ENCODE measurements at places on chromosomes 5 and 9.

GRCh38 chr9:3648722-3649246, 123.0 kb upstream of the RFX3 start:
- DNase-seq: no peak

DNA sequence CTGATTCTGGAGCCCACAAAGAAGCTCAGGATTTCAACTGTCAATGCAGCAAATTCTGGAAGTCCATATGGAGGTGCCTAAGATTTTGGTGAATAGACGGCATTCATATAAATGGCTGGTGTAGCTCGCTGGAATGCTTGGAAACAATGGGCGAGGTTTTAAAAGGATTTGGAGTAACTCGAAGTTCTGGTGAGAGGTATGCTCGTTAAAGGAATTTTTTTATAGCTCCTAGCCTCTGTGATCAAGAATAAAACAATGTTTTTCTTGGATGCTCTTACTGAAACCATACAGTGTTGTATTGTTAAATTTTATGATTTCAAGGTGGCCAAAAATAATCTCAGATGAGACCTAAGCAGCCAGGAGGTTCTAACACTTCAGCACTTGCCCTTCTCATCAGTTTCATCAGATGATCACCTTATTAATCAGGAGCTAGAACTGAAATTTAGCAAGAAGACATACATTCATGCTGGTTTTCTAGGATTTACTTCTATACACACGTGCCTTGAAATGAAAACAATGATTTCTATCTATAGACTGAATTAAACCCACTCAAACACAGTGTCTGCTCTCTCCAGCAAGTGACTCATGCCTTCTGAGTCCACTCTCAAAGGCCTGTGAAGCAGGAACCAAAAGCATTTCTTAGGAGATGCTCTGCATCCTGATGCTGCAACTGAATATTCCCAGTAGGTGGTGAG, 79.2 kb downstream of the OTULIN start:
- no peak for DNase-seq

DNA sequence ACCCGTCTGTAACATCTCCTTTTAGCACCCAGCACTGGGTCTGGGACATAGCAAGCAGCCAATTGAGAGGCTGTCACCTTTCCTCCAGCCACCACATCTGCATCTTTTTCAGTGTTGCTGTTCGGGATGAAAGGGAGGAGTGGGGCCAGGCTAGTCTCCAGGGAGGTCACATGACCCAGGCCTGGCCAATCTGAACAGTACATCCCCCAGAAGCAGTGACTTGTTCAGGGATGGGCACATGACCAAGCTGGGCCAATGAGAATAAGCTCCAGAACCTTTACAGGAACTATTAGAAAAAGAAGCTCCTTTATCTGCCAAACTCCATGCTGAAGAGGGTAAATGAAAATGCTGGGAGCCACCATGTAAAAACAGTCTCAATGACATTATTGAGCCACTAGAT, 359.0 kb downstream of the SLIT3 start:
- DNase-seq: no peak

DNA sequence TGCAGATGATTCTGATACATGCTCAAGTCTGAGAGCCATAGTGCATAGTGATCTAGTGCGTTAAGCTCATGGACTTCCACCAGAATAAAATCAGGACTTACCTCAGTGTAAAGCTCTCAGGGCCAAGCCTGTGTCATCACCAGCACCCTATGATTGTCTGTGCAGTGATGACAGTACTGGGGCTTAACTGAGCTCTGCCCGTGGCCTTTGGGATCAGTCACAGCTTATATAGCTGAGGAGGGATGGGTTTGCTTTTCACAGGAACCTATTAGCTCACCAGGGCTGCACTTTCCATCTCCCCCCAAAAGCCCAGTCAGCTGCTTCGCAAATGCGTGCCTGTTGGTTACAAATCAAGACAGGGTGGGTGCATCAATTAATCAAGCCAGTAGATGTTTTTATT, 246.9 kb downstream of the NR3C1 start:
- DNase-seq: no peak

DNA sequence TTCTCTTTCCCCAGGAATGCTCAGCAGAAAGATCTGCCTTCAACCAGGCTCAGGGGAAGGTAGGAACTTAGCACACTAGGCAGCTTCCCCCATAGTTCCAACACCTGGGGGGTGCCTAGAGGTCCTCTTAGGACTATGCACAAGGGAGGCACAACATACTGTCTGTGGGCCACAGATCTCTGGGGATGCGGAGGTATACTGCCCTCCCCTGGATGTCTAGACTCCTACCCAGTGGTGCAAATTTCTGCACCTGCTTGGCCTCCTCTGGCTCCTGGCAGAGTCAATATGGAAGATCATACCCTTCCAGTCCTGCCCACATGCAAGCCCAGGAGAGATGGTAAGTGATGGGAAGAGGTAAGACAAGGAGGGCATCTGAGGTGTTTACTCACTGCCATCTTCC, 247.5 kb upstream of the DAPK1 start:
- no peak for DNase-seq

- DNase-seq: no peak
These were observed 169.0 kb downstream of the PTPRD start for GRCh38 chr9:10443868-10444204.

GRCh38 chr5:76114179-76114851, 31.1 kb downstream of the SV2C start:
- DNase-seq: no peak
